Muscle of leg (tissue), 16 donors: ENCODE measurements at places on chromosomes 7 and 10.

DNA sequence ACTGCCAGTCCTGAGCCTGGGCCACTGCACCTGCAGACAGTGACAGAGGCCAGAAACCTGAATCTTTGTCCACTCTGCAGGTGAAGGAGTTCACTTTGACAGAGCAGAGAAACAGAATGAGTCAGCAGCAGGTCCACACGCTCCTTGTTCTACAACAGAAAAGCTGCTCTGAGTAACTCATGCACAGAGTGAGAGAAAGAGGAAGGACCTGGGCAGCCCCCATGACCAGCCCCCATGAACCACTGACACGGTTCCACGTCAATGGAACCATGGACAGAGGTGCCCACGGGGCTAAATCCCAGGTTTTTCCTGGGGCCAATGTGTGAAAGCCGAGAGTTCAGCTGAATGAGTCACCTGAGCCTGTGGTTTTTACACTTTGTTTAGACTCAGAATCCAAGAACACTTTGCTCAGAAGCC is 40.8 kb upstream of the CTBP2 start:
- no peak for DNase-seq

GRCh38 chr7:69020536-69020935 is 577.7 kb upstream of the AUTS2 start:
- no peak for DNase-seq

- no peak for DNase-seq
Measured at GRCh38 chr7:43856996-43857395, 12.3 kb downstream of the MRPS24 start.

DNA sequence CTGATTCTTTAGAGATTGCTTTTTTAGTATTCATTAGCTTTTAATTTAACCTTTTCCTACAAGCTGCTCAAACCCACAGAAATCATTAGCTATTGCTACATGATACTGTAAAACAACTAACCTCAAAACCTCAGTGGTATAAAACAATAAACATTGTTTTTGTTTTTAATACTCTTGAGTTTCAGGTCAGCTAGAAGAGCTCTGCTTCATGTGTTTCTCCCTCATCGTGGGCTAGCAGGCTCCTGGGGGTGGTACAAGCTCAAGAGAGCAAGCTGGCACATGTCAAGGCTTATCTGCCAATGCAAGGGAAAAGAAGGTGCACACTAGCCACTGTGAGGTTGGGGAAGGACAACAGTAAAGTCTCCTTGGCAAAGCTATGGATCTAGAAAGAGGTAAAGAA is 232.9 kb upstream of the PHF14 start:
- DNase-seq: no peak

DNA sequence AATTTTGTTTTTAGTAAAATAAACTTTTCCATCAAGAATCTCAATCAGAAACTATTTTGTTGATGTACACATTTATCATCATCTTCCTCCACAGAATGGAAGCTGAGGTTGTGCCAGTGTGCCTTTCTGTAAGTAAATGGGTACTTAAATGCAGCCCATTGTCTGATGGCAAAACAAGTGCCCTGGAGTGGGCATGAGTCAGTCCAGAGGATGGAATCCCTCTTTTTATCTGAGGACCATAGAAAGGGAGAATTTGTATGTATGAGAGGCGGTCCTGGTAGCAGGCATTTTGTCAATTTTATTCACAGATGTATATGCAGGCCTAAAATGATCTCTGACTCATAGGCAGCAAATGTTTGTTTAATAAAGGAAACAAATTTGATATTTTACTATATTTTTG is 102.1 kb upstream of the MAGI2 start:
- DNase-seq: no peak

- no peak for DNase-seq
Measured at GRCh38 chr7:114209968-114210367, 204.6 kb upstream of the FOXP2 start.

DNA sequence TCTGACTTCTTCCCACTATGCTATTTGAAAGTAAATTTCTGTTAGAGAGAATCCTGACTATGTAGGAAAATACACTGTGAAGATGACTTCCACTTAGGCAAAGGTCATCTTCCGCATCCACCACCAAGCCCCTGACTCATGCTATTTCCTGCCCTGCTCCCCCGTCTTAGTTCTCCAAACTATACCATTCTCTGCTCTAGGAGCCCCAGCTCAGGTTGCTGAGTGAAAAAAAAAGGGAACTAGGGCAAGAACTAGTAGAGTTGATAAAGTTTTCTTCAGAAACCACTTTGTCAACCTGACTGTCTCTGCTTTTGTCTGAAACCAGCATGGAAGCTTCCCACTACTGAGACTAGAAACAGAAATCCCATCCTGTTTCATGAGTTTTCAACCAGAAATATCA is 96.9 kb downstream of the EVX1 start:
- peak; percentile 57 for DNase-seq

- no peak for DNase-seq
Measured at GRCh38 chr7:23474829-23475575, 4.7 kb upstream of the IGF2BP3 start.
